ENCODE measurements at places on chromosomes 2 and 18.

DNA sequence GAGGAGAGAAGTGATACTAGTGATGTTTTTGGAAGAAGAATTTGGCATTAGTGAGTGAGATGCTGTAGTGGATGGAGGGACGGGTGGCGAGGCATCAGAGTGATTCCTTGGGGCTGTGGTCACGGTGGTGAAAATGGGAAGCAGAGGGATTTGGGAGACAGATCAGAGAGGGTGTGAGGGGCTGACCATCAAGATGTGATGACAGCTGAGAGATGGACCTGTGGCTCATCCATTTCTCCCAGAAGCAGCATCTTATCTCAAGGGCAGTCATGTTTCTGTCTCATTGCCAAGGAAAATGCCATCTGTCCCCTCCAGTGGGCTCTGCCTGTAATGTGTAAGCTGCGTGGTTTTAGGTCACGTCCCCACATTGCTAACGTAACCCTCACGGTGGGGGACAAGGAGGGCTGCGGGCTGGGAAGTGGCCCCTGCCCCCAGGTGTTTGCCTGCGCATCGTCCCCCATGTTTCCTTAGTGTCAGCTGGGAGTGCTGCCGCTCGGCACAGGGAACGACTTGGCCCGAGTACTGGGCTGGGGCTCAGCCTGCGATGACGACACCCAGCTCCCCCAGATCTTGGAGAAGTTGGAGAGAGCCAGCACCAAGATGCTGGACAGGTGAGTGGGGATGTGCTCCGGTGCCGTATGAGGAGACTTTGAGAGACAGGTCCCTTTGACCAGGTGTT, 91.0 kb downstream of the DGKD start:
- no peak for DNase-seq

DNA sequence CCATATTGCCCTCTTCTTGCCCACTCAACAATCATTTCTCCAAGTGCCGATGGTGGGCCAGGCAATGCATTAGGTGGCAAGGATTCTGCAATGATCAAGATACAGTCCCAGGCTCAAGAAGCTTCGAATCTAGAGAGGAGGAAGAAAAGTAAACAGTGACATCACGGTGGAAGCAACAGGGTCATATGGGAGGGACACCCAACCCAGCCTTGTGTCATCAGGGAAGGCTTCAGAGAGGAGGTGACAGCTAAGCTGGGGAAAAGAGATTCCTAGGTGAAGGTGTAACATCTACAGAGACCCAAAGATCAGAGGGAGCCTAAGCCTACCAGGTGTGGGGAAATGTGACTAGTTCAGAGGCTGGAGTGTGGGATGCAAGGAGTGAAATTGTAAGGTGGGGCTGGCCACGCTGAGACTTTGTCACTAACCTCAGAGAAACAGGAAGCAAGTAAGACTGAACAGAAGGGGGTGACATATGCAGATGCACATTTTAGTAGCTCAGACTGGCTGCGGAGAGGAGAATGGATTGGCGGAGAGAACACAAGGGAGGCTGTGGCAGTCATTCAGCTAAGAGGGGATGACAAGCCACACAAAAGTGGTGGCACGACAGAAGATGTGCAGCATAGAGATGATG, 104.9 kb downstream of the ANKRD44 start:
- DNase-seq = no peak

DNA sequence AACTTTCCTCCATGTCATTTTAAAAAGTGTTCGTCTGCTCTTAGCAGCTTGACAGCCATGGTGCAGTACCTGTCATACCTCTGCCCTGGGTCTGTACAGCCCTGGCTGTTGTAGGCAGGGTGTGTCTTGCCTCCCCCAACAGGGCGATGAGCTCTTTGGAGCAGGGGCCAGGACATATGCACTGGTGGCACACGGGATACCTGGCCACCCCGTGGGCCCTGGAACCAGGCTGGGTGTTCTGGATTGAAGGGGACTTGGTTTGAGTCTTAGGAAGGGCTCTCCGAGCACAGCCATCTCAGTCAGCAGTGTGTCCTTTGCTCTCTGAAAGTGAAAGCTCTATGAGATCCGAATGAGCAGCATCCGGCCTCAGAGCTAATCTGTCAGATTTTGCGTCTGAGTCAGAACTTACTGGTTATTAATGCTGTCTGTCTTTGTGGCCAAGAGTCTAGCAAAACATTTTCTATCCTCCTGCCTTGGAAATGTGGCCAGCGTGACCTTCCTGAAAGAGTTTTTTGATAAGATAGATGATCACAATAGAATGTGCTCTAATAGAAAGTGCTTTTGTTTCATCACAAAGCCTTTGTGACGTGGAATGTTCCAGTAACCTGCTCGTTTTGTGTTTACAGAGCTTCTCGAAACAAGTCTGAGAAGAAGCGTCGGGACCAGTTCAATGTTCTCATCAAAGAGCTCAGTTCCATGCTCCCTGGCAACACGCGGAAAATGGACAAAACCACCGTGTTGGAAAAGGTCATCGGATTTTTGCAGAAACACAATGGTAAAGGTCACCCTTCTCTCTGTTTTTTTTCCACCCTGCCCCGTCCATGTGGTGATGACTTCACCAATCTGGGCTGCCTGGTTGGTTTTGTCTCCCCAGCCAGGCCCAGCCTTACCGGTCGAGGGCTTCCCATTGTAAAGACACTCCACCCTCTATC, 77.3 kb upstream of the RPL31 start:
- no peak for DNase-seq

DNA sequence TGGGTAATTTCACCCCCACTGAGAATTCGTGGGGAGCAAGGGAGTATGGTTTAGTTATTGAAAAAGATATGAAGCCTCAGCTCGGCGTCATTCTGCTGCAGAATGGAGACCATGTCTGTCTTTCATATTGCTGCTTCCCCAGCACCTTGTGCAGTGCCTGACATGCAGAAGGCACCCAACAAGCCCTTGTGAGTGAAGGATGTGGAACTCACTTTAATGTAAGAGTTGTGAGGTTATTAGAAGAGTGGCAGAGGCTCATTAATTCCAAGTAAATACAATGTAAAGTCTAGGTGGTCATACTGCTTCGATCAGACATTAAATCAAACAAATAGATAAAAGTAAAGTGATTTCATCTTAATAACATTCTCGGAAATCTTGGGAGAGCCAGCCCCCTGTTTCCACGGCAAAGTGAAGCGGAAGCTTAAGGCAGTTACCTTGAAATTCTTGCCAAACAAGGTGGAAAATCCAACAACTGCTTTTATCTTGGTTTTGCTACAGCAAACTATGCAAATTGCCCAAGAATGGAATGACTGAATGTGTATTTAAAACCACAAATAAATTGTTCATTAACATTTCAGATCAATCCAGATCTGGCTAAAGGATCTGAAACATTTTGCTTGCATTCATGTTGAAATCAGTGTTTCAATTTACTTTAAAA, 9.6 kb downstream of the CFAP221 start:
- no peak for DNase-seq

DNA sequence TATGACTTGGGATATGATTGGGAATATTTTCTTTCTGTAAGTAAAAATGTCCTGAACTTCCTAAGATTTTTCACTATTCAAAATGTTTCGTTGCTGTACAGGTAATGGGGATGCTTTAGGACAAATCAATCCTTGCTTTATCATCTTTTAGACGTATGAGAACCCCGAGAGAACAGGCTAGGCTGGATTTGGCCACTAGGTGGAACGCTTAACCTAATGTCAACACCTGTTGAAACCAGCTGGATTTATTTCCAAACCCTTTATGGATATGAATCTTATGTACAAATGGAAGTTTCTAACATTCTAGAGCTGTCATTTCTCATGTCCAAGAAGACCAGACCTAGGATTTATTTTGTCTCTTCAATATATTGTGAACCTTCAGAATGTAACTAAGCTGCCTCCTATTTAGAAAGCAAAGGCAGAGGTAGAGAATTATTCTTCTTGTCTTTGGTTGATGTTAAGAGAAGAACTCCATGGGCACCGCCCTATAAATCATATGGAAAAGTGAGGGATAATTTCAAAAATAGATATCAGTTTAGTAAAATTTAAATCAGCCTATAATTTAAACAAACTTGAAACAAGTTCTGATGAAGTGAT, 96.7 kb downstream of the PMAIP1 start:
- peak; percentile 49 for DNase-seq

DNA sequence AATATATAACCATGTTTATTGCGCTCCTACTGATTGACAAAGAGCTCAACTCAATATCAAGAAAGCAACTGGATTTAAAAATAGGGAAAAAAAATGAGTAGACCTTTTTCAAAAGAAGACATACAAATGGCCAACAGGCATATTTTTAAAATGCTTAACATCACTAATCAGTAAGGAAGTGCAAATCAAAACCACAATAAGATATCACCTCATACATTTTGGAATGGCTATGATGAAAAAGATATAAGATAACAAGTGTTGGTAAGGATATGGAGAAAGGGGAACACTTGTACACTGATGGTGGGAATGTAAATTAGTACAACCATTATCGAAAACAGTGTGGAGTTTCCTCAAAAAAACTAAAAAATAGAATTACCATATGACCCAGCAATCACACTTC, 5.6 kb upstream of the GALNT5 start:
- DNase-seq = no peak

- DNase-seq = no peak
Measured at GRCh38 chr2:204974487-204974886, 429.2 kb downstream of the PARD3B start.

GRCh38 chr2:182166406-182166805, 180.8 kb downstream of the PPP1R1C start:
- DNase-seq = no peak

DNA sequence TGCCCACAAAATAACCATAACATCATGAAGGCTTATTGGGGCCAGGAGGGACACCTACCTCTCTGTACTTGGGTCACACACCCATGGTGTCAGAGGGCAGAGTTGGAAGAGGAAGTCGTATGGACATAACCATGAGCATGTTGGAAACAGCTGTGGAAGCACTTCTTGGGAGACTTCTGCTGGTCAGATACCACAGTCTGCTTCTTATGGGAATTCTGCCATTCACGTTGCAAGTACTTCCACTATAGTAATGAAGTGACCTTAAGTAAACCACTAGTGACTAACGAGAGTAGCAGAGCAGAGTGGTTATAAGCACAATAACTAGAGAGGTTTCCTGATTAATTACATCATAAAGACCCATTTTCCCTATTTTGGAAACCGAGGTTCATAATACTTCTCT, 61.1 kb upstream of the TFPI start:
- DNase-seq = no peak

DNA sequence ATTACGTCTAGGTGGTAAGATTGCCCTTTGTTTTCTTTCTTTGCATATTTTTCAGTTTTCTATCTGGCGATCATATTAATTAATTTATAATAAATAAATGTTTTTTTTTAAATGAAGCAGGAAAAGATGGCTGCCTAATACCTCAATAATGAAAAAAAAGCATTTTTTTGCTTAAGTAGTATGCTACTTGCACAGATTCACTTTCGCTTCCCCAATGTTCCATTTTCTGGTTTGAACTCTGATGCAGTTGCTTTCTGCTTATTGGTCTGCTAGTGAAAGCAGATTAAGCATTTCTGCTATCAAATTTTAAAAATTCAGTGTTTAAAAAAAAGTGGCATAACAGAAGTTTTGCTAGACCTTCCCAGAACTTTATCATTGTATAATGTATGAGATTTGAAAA, 11.9 kb upstream of the TMEM182 start:
- no peak for DNase-seq
